ENCODE measurements at places on chromosomes 2 and 18.

- no peak for DNase-seq
Measured at GRCh38 chr2:7722212-7722910, 805.1 kb downstream of the RNF144A start.

- DNase-seq, result no peak
Measured at GRCh38 chr2:135980434-135981079, 4.9 kb downstream of the DARS1 start.

DNA sequence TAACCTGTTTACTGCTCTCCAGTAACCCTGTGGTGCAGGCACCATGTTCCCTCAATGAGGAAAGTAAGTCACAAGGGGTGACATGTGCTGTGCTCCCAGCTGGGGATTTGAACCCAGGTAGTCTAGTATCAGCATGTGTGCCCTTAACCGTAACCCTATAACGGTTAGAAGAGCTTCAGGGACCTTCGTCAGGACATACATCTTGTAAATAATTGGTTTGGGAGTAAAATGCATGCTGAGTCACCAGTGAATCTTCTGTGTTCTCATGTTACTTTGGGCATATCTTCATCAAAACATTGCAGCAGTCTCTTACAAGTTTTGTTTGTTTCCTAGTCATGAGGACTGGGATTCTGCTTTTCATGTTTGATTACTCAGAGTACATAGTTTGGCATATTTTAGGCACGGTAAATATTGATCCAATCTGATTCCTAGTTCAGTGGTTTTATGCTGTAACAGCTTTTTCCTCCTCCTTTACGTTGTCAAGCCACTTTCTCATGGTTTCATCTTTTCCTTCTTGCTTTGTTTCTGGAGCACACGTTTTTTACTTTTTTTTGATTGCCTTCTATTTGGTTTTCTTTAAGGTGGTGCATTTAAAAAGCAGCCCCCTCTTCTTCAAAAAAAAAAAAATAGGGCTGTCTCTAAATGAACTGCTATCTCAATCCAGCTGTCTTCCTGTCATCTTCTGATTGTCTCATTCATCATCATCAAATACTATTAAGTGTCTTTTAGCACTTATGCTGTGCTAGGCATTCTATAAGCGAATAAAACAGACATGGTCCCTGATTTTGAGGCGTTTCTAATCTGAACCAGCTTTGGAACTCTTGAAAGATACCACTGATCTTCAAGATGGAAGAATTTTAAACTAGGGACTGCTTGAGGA is 50.4 kb downstream of the CLIP4 start:
- DNase-seq, result no peak

DNA sequence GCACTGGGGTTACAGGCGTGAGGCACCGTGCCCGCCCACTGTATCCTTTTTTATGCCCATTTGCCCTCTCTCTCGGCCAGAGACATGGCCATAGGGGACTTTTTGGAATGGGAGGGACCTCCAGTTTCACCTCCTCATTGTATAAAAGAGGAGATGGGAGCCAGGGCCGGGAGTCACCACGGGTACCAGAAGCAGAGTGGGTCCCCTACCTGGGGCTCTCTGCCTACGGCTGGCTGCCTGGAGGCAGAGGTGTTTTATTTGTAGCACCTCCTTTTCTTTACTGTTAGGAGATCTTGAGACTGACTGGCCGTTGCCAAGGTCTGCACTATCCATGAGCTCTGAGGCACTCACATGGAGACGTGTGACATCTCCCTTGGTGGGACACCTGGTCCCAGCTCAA is 162.8 kb downstream of the LDLRAD4 start:
- no peak for DNase-seq

DNA sequence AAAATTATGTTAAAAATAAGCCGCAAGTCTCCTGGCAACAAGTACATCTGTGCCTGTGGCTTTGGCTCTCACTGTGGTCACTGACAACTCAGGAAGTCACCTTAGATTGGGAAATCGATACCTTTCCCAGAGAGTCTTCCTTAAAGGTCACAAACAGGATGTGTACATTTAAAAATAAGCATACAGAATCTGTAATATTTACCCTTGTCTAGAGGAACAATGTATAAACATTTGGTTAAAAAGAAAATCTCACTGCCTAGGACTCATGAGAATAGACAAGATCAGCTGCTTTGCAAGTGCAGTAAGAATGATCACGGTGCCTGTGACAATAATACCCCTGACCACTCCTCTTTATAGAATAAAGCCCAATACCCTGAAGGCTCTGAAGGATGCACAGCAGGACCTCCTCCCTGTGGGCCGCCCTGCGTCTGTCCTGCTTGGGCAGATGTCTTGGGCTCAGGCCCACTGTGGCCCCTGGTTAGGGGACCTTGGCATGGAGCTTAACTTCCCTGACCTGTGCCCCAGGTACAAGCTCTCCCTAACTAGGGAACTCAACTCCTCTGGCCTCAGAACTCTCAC is 98.0 kb upstream of the MGAT4A start:
- DNase-seq, result no peak

- no peak for DNase-seq
Measured at GRCh38 chr2:234864506-234864905, 87.3 kb upstream of the SH3BP4 start.

DNA sequence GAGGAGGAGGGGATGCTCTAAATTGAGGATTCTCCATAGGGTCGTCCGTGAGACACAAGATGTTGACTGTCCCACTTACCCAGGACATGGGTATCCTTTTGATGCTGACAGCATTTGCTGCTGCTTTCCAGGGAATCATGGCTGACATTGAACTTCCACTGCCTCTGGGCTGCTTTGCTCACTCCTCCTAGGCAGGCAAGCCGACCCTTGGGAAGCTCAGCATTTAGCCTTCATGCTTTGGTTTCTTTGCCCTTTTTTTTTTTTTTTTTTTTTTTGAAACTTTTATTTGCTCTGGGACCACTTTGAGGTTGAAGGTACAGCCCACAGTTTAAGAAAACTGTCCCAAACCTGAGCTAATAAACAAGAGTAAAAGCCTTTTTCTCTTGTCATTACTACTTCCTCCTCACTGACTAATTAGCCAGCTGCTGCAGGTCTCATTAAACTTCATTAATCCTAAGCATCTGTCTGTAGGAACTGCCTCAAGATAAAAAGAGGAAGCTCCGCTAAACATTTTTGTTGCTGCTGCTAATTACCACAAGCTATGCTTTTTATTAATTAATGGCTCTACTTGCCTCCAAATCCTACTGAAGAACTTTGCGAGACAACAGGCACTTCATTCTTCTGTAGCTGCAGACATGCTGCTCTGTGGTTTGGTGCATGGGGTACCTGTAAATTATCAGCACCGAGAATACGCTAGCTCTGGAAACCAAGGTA is 125.4 kb downstream of the SPTBN1 start:
- DNase-seq, result no peak

DNA sequence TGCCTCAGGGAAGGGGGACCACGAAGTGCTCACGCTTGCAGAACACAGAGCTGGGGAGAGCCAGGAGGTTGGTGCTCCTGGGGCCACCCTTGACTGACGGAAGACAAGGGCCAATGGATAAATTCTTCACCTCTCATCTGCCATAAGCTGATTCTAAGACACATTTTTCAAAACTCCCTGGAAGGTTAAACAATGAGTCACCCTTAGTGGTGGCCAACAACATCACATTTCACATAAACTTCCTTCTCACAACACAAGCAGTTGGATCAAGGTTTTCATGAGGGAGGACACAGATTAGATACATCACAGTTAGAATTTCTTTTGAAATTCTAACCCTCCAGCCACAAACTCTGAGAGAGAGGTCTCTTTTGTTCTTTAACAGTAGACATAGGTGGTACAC is 713.6 kb upstream of the POU3F3 start:
- DNase-seq, result no peak

DNA sequence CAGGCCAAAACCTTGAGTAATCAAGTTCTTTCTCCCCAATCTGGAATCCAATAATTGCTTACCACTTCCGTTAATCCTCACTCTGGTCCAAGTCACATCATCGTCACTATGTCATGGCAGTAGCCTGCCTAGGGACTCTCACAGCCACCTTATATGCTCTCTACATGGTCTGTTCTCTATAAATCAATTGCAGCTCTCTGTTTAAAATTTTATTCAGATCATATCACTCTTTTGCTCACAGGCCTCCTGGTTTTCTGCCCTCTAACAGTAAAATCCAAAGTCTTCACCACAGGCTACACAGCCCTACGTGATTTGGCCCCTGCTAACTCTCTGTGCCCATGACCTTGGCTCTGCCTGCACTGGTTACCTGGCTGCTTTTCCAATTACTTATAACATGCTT is 188.7 kb downstream of the STK39 start:
- no peak for DNase-seq

GRCh38 chr2:165762723-165763122 is 31.3 kb downstream of the GALNT3 start:
- DNase-seq, result no peak

DNA sequence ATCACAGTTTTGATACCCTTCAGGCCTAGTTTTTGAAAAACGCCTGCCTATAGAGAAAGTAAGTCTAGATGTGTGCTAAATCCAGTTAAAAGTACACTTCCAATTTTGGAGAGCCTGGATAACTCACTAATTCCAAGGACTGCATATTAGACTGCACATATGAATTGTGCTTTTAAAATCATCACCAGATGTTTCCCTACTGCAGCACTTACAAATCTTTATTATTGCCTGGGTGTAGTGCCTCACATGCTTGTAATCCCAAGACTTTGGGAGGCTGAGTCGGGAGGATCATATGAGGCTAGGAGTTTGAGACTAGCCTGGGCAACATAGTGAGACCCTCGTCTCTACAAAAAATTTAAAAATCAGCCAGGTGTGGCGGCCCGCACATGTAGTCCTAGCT is 35.9 kb upstream of the HTR2B start:
- no peak for DNase-seq

- no peak for DNase-seq
Measured at GRCh38 chr18:62324181-62324828, 805 bp upstream of the TNFRSF11A start.

GRCh38 chr2:86468162-86469033 is 27.2 kb downstream of the KDM3A start:
- no peak for DNase-seq

DNA sequence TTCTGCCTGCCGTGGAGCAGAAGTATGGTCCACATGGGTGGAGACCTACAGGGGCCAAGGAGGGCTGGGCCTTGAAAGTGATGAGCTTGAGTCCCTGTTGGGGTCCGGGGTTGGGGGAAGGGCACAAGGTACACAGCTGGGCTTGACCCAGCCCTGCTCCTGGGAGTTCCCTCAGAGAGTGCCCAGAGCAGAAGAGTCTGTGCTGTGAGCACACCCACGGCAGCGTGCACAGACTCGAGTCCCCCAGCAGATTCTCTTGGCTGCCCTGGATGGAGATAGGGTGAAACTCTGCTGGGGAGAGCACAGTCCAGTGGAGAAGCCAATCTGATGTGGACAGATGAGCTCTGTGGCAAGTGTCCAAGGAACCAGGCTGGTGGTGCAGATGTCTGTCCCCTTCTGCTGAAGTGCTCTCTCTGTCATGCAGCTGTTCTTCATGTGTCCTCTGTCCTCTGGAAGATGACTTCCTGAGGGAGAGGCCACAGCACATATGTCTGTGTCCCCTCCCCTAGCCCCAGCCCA is 27.5 kb downstream of the INPP4A start:
- no peak for DNase-seq
